Esophagus muscularis mucosa (tissue), 4 donors: ENCODE measurements at places on chromosomes 7 and 10. TPM values are rescaled to one million over a fixed set of nuclear protein-coding genes. Genes with fewer than 3 reads are reported as not detected.

DNA sequence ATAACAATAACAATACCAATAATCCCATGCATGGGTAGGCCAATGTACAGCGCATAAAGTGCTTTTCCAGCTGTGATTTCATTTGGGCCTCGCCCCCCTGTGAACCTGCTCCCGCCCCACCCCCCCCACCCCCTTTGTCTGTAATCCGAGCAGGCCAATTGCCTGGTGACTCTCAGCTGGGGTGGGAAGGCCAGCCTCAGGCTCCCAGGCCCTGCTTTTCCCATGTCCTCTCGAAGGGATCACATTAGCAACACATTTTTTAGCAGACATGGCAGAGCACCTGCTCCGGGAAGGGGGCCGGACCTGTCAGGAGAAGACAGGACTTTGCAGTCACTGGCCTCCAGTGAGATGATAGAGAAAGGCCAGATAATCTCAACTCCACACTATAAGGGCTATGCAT lies 439.3 kb downstream of the RPS24 start:
- H3K27ac ChIP-seq: no peak overlapping the region
- no peaks in the 10 kb centered on the region for H3K27me3 ChIP-seq
- no peak overlapping the region for H3K4me3 ChIP-seq
- peak; percentile 86 for DNase-seq

CAMK2B gene
- total RNA-seq: 1.2 TPM

SLC13A1 gene
- not detected for total RNA-seq

DNA sequence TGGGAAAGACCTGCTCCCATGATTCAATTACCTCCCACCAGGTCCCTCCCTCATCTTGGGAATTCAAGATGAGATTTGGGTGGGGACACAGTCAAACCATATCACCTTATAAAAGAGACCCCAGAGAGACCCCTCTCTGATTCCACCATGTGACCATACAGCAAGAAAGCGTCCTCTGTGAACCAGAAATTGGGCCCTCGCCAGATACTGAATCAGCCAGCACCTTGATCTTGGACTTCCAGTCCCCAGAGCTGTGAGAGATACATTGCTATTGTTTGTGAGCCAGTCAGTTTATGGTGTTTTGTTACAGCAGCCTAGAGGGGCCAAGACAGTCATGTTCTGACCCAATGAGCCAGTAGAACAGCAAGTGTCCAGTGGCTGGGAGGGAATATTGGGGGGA lies 232.6 kb downstream of the PAXIP1 start:
- no peak for DNase-seq
- H3K27me3 ChIP-seq: no peaks in the 10 kb centered on the region
- no peaks in the 10 kb centered on the region for H3K4me1 ChIP-seq
- H3K4me3 ChIP-seq: no peak overlapping the region

DNA sequence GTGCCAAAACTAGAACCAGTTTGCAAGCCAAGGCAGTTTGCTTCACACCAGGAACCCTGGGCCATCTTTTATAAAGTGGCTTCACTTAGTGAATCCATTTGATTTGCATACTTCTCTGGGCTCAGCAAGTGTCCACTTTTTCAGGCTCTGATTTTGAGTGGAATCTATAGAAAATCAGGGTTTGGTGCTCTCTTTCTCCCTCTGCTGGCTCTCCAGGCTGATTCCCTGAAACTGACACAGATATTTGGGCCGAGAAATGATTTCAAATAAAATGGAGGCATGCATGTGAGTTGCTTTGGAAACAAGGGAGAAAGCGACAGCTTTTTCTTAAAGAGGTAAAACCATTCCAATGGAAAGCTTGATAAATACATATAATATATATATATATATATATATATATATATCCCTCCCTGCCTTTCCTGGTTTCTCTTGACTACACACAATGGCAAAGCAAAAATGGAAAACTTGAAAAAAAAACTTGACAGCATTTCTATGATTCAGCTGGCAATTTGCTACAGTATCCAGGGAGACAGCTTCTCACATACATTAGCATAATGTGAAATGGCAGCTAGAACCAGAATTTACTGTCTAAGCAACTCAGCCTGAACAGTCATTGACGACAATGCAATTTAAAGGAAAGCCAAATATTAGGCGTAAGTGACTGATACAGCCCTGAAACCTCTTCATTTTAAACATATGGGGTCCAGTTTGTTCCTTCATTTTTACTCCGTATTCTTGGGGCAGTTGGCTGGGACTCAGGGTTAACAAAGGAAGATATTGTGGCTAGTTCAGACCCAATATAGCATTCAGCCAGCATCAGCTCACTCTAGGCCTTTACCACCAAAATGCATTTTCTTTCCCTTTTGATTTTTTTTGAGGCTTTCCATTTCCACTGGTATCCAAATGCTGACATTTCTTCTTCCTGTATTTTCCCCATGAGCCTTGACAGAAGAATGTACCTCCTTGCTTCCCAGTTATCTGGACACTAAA lies 188.5 kb downstream of the TMEM178B start:
- no peaks in the 10 kb centered on the region for H3K4me1 ChIP-seq
- H3K27ac ChIP-seq: no peak overlapping the region
- H3K36me3 ChIP-seq: no peaks in the 10 kb centered on the region
- H3K4me3 ChIP-seq: no peak overlapping the region
- no peaks in the 10 kb centered on the region for H3K27me3 ChIP-seq
- DNase-seq: no peak

DNA sequence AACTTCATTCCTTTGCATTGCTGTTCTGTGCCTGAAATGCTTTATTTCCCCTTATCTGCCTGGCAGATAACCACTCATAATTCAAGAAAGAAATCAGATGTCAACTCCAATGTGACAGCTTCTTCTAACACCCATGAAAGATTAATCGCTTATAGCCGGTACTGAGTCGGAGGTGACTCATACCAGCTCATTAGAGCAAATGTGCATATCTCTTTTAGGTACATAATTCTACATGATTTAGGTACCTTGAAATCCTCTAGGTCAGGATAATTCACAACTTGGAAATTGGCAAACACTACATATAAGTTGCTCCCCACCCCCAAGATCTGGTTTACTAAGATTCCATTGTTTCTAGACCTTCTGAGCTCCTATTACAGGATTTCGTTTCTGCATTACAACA lies 554.4 kb upstream of the SORCS1 start:
- H3K4me3 ChIP-seq: no peak overlapping the region
- H3K27me3 ChIP-seq: no peaks in the 10 kb centered on the region

DNA sequence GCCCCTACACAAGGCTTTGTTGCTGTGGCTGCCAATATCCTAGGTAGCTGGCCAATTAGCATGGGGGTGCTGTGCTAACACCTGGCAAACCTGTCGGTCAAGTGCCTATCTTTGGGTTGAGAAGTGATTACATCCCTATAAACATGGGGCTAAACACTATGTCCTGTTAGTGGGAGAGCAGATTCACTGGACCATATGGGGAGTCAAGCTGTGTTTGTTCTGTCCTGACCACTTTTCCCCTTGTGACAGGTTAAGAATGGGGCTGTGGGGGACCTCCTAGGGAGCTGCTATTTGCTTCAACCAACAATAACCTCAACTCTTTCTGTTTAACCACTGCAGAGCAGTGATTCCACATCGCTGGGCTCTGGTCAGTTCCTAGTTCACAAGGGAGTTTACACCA lies 151.5 kb upstream of the AOAH start:
- no peaks in the 10 kb centered on the region for H3K36me3 ChIP-seq
- H3K27ac ChIP-seq: no peak overlapping the region
- no peaks in the 10 kb centered on the region for H3K4me1 ChIP-seq
- H3K4me3 ChIP-seq: no peak overlapping the region

GRCh38 chr7:340200-340937 lies 50.4 kb downstream of the FOXL3 start:
- no peak for DNase-seq
- no peak overlapping the region for H3K27ac ChIP-seq
- H3K4me3 ChIP-seq: no peak overlapping the region
- no peaks in the 10 kb centered on the region for H3K4me1 ChIP-seq
- H3K36me3 ChIP-seq: no peaks in the 10 kb centered on the region
- H3K27me3 ChIP-seq: no peaks in the 10 kb centered on the region

- H3K36me3 ChIP-seq: no peaks in the 10 kb centered on the region
- no peaks in the 10 kb centered on the region for H3K27me3 ChIP-seq
- no peak for DNase-seq
- H3K4me3 ChIP-seq: no peak overlapping the region
These were observed 48.2 kb upstream of the PFKFB3 start for GRCh38 chr10:6154566-6154965.

DNA sequence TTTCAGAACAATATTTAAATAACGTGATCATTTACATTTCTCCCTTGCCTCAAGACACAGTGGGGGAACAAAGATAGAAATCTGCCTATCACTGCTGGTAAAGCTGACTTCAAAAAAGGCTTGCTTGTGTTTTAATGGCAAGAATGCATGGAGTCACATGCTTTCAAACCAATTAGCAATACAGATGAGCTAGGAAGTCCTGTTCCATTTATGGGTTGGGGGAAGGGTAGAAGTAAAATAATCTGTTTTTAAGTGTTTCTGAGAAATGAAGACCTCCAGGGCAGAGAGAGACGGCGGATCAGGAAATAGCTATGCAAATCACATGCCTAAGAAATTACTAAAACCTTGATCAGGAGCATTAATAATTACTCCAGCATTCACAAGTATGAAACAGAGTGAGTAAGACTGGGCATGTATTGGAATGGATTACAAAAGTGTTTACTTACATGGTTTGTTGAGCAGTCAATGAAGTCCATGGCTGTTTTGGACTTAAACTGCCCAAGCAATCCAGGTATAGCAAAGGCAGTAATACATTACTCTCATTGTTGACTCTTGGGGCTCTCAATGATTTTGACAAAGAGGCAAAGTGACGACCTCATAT lies 142.0 kb downstream of the ARID5B start:
- no peak overlapping the region for H3K4me3 ChIP-seq
- H3K36me3 ChIP-seq: no peaks in the 10 kb centered on the region
- peaks cover 42% of the 10 kb centered on the region for H3K4me1 ChIP-seq
- H3K27ac ChIP-seq: peak overlapping the region; percentile 41

- no peak overlapping the region for H3K4me3 ChIP-seq
- DNase-seq: no peak
- H3K36me3 ChIP-seq: peaks cover 51% of the 10 kb centered on the region
- H3K27ac ChIP-seq: no peak overlapping the region
- H3K4me1 ChIP-seq: no peaks in the 10 kb centered on the region
- H3K27me3 ChIP-seq: no peaks in the 10 kb centered on the region
These were observed 26.9 kb downstream of the DMTF1 start for GRCh38 chr7:87179180-87179579.

- H3K27me3 ChIP-seq: peaks cover 3% of the 10 kb centered on the region
- H3K4me3 ChIP-seq: peak within 1 kb of the TSS; percentile 24
- H3K36me3 ChIP-seq: no peaks in the 10 kb centered on the region
- peaks cover 28% of the 10 kb centered on the region for H3K4me1 ChIP-seq
These were observed at the start of gene DRGX for GRCh38 chr10:49395741-49396665. Gene DRGX, minus strand, starts transcription at chr10:49396089. Its CDS starts 649 bp downstream, at chr10:49395440.

GRCh38 chr10:727162-727790 lies 37.8 kb upstream of the DIP2C start:
- H3K27me3 ChIP-seq: no peaks in the 10 kb centered on the region
- H3K4me3 ChIP-seq: no peak overlapping the region
- DNase-seq: peak; percentile 85
- no peak overlapping the region for H3K27ac ChIP-seq
- H3K4me1 ChIP-seq: no peaks in the 10 kb centered on the region

DNA sequence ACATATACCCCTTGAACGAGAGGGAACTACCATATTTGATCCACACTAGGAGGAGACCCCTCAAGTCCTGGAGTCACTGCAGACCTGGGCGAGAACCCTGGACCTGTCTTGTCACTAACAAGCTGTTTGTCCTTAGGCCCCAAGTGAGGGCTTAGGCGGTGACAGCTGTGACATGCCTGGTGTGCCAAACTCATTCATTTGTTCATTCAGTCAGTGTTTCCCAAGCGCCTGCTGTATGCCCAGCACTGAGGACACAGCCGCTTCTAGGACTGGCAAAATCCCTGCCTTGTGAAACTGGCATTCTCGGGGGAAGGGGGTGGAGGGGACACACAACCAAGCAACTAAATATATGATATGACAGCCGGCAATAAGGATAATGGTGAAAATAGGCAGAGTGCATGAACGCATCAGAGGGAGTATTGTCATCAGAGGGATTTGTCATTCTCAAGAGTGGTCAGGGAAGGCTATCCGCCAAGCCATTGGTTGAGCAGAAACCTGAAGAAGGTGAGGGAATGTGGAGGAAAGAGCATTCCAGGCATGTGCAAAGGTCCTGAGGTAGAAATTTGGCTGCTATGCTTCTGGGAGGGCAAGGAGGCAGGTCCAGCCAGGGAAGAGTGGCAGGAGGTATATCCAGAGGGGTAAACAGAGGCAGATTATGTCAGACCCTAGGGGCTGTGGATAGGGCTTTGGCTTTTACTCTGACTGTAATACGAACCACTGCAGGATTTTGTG lies 11.0 kb downstream of the SH2B2 start:
- no peak overlapping the region for H3K4me3 ChIP-seq
- no peak overlapping the region for H3K27ac ChIP-seq
- H3K4me1 ChIP-seq: peaks cover 4% of the 10 kb centered on the region

GRCh38 chr7:139931190-139931934 lies 102.3 kb downstream of the TBXAS1 start:
- no peaks in the 10 kb centered on the region for H3K4me1 ChIP-seq
- no peaks in the 10 kb centered on the region for H3K27me3 ChIP-seq
- H3K27ac ChIP-seq: no peak overlapping the region
- DNase-seq: no peak
- H3K36me3 ChIP-seq: no peaks in the 10 kb centered on the region
- H3K4me3 ChIP-seq: no peak overlapping the region

DNA sequence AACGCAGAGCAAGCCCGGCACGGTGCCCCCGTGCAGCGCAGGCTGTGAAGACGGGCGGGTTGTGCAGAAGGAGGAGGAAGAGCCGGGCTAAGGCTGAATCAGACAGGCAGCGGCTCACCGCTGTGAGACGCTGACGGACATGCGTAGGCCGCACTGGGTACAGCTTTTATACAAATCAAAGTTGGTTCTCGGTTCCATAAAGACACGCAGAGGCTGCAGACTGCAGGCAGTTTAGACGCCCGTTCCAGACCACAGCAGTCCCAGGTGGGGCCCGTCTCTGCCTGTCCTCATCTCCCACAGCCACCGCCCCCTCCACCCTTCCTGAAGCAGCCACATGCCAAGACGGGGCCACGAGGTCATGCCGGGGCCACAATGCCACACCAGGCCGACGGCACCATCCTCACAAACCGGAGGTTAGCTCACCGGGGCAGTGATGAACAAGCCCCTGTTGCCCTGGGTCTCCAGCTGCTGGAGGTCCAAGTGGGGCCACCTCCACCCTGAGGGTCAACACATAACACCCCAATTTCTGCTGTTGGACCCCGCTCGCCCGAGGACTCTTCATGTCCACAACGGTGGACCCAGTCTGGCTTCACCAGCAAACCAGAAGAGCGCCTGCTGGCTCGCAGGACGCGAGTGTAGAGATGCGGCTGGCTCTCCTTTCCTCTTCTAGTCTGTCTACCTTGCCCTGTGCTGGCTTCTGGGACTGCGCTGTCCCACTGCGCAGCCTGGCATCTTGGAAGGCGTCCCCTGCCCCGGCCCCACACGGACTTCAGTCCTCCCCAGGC lies 227.2 kb downstream of the ELFN1 start:
- H3K4me3 ChIP-seq: no peak overlapping the region
- H3K27me3 ChIP-seq: no peaks in the 10 kb centered on the region
- no peak for DNase-seq
- peaks cover 9% of the 10 kb centered on the region for H3K4me1 ChIP-seq
- no peak overlapping the region for H3K27ac ChIP-seq

- H3K4me1 ChIP-seq: peaks cover 29% of the 10 kb centered on the region
- no peak overlapping the region for H3K27ac ChIP-seq
- no peak for DNase-seq
These were observed 333.8 kb downstream of the LRMDA start for GRCh38 chr10:75764974-75765788.

ZNRF2 gene
- 16.9 TPM for total RNA-seq

FAM25C gene
- total RNA-seq: not detected
